ENCODE measurements at places on chromosomes 12 and 14.

DNA sequence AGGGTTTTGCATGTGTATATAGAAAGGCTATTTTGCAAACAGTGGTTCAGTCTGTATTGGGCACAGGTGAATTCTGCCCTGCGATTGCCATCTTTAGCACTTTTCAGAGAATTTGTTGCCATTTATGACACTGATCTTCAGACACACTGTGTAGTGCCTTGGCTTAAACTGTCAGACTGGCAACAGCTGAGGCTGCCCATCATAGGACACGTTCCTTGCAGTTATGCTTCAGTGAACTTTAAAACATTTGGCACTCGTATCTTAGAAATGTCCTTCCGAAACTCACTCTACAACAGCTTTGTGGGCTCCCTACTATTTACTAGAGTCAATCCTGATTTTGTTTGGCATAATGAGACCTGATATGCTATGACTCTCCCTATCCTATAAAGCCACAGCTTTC is 29.1 kb downstream of the AP5M1 start:
- no peak for DNase-seq

DNA sequence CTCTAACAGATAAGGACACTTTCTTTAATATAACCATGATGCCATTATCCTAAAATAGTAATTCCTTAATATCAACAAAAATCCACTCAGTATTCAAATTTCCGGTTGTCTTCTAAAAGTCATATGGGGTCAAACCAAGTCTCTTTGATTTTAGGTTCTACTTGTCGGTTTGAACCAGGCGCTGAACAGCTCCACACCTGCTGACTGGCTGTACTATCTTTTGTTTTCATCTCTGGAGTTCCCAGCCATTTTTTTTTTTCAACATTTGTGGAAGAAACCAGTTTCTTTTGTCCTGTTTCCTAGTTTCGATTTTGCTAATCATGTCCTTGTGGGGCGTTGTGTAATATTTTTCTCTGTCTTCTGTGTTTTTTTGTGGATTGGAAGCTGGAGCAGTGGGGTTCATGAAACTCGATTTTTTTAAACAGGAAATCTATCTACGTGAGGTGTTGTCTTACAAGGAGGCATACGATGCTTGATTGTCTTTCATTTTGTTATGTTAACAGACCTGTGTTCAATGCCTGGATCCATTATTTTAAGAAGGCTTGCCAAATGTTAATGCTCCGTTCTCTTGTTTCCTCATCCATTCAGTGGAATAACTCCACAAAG is 50.2 kb downstream of the FZD10 start:
- no peak for DNase-seq

- no peak for DNase-seq
These were observed 13.8 kb upstream of the CPNE8 start for GRCh38 chr12:38919191-38919590.

DNA sequence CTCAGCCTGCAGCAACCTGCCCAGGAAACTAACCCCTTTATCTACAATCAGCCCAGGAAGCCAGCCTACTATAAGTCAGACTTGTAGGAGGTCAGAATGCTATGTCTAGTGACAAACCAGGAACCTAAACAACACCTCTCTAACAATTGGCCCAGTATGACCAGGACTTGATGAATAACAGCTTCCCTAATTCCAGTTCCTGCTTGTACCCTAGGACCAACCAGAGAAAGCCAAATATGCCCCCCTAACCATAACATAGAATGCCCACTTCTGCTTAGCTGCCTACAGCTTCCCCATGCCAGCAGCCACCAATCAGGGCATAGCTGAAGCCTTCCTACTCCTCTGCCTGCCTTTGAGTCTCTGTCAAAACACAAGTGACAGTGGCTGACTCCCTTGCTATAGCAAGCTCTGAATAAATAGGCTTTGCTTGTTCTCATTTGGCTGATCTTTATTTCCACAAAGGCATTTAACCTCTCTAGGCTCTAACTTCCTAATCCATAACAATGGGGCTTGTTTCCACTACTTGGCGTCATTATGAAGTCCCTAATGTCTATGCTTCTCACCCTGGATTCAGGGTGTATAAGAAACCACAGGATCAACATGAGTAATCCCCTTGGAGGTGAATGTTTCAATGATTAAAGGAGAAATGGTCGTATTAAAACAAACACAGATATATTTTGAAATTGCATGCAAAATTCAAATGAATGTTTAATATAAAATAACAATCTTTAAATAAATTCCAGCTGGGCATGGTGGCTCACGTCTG is 220.2 kb downstream of the ANO6 start:
- DNase-seq, result no peak

- no peak for DNase-seq
These were observed 106.9 kb upstream of the CPM start for GRCh38 chr12:69039911-69040310.

DNA sequence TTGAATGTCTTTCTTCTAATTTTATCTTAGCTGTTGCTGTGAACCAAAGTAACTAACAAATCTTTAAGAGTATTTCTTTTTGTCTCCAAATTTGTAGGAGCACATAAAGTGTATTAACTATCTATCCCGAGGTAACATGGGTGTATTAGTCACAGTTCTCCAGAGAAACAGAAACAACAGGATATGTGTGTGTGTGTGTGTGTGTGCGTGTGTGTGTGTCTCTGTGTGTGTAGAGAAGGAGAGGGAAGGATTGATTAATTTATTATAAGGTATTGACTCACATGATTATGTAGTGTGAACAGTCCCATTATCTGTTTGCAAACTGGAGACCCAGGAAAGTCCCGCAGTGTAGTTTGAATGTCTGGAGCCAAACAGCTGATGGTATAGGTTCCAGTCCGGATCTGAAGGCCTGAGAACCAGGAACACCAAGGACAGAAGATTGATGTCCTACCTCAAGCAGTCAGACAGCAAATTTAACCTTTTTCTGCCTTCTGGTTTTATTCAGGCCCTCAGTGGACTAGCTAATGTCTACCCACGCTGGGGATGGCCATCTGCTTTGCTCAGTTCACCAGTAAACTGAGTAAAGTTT is 14.4 kb downstream of the G2E3 start:
- DNase-seq, result no peak

- DNase-seq, result no peak
These were observed 165.5 kb upstream of the NOS1 start for GRCh38 chr12:117526757-117527478.

- DNase-seq, result no peak
These were observed at the start of gene INHBE for GRCh38 chr12:57454566-57455373. Gene INHBE (plus strand): TSS chr12:57455307. CDS start chr12:57455537, 230 bp downstream.

GRCh38 chr14:61338457-61338856 is 17.1 kb downstream of the PRKCH start:
- DNase-seq, result no peak

- no peak for DNase-seq
These were observed 64.2 kb downstream of the ELK3 start for GRCh38 chr12:96258104-96258961.
